ENCODE measurements at places on chromosomes 1 and 21.

DNA sequence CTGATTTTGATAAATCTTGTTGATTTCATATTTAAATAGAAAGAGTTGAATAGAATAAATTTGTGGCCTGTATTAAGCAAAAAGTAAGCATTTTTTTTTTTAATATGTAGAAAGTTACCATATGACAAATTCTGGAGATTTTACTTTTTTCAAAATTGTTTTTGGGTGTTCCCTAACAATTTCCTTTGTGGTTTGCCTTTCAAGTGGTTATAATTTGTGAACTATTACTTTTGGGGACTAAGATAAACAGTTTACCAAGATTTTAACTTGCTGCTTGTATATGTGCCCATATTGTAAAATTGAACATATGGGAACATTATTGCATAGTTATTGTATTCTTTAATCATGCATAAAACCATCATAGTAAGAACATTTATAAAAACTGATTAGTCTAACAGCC is 34.6 kb downstream of the SLC30A7 start:
- DNase-seq, result no peak

GRCh38 chr1:11924334-11925195 is 1.7 kb downstream of the KIAA2013 start:
- no peak for DNase-seq

- no peak for DNase-seq
Measured at GRCh38 chr1:12370333-12370975, 140.6 kb downstream of the VPS13D start.

DNA sequence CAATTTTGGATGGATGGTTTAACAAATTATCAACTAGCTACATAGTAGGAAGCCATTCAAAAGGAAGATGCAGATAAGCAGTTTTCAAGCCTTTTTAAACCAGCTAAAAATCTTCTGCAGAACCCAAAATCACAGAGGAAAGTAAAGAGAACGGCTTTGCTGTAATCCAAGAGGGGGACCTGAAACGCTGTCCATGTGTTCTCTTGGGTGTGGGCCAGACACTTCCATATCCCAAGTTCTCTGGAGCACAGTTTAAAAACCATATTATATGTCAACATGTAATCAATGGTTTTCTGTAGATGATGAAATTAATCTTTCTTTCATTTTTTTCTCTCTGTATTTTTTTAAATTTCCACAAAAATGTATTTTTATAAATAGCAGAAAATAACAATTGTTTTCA is 90.5 kb downstream of the SELENOF start:
- no peak for DNase-seq

DNA sequence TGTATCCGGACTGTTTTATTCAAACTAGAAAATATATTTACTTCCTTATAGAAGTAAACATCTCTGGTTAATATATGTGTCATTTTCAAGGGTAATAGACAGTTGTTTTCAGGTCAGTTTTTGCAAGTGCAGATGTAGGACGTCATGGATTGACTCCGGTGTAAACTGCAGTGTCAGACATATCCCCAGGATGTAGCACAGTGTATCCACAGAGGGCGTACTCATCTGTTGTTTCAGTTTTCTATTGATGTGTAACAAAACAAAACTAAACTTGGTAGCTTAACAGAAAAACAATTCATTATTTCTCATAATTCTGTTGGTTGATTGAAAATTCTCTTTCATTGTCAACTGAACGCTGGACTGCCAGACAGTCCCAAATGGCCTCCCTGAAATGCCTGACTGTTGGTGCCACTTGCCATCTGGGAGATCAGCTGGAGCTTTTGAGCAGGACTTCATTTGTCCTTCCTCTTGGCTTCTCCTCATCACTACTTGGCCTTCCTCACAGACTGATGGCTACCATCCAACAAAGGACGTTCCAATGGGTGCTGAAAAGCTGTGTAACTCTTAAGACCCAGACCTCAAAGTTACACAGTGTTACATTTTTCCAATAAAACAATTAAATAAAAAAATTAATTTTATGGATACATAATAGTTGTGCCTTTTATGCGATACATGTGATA is 181.6 kb downstream of the NCAM2 start:
- no peak for DNase-seq

- DNase-seq, result no peak
Measured at GRCh38 chr1:110643879-110644472, 30.8 kb downstream of the KCNA3 start.

DNA sequence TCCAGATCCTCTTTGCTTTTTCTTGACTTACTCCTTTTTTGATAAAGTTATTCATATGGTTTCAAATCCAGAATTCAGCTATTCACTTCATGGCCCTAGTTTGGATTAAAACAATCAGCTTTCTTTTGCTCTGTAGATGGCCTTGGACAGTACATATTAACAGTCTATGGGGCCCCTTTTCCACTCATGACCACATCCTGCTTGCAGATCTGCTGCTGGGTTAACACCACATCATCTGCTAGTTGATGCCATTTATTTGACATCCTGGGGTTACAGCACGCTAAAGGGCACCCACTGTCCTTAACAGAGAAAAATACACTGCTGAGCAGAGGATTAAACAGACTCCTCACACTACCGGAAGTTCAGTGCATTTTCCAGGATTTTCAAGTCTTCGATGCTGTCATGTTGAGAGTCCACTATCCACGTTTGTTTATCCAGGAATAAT is 941 bp upstream of the IFI16 start:
- DNase-seq, result no peak

DNA sequence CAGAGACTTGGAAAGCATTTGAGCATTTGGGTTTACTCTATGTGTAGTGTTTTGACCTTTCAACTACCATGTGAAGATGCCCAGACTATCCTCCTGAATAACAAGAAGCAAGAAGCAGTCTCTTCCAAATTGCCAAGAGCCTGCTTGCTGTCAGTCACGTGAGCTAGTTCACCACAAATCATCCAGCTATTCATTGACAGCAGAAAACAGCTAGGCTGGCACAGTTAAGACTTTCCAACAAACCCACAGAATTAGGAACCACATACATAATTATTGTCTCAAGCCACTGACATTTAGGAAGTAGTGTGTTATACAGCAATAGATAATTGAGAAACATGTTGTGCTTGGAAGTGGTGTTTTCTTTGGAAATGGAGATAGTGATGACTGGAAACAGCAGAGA is 1652.0 kb downstream of the NCAM2 start:
- DNase-seq, result no peak

DNA sequence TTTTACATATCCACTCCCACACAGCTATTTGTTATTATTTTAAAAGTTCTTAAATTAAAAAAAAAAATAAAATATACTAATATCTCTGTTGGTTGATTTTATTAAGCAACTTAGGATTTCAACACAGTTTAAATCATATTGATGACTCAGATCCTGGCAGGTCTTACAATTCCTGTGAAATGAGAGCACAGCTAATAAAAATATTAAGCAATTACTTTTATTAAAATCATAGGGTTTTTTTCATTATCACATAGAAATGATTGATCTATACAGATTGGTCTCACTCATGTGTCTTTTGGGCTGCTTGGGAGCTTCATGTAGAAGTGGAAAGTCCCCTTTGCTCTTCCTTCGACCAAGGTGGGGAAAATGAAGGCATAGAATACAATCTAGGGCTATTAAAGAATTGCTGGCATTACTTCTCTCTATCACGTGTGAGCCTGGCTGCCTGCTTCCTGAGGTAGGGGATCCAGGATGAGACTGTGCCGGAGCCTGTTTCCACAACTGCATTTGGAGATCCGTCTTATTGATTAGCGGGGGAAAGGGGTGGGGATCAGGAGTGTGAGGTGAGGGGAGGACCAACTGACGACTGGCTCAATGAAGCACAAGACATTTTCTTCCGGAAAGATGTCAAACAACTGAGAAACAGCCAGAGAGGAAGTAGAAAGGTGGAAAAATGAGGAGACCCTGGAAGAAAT is 858.0 kb downstream of the USP25 start:
- DNase-seq, result no peak

- no peak for DNase-seq
Measured at GRCh38 chr1:204370176-204370575, 10.4 kb upstream of the PLEKHA6 start.

DNA sequence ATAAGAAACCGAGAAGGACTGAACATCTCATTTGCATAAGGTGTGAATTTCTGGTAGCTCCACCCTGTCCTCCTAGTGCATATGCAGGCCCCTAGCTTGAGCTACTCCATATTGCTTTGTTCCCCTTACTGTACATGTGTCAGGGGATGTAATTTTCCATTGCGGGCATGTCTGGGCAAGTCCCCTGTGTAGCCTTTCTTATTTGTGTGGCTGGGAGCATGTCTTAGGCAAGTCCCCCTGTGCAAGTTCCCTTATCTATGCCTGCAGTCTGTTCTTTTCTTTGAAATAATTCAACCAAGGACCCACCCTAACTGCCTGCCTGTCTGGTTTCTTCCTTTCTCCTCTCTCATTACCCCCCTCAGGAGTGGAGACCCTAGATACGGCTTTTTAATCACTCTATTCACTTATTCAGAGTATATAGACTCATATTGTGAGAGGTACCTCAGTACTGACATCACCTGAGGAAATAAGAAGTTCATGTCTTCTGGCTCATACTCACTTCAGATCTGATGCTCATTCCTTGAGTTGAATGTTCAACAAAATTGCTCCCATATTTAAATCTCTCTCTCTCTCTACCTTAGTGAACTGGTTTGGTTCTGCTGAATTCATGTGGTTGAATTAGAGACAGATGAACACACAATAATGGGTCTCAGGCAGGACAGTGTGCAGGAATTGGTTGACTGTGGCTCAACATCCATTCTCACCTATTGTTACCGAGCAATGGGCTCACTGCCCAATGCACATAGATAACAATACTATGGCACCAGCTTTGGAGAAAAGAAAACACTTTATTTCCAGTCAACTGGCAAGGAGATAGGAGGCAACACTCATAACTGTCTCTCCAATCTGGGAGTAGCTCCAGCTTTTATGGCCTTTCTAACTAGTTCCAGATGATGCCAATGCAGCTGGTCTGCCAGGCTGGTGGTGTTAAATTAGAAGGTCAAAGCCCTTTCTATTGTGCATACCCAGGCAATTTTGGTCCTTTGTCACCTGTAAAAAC is 27.9 kb upstream of the NPL start:
- no peak for DNase-seq

GRCh38 chr1:67393240-67393639 is 37.0 kb downstream of the SERBP1 start:
- no peak for DNase-seq

DNA sequence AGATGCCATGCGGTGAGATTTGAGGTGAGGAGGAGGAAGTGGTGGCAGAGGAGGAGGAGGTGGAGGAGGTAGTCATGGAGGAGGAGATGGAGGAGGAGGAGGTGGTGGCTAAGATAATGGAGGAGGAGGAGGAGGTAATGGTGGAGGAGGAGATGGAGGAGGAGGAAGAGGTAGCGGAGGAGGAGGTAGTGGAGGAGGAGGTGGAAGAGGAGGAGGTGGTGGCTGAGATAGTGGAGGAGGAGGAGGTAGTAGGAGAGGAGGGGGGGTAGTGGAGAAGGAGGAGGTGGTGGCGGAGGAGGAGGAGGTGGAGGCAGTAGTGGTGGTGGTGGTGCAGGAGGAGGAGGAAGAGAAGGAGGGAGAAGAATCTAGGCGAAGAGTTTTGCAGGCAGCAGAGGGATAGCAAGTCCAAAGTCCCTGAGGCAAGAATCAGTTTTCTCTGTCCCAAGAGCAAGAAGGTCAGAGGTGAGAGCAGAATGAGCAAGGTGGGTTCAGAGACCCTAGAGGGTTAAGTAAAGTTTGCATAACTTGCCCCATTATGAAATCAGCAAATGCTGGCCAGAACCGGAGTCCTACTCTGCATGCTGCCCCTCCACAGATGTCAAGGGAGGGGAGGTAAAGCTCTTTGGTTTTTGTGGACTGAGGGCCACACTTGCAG is 38.9 kb upstream of the GNPAT start:
- DNase-seq, result no peak

DNA sequence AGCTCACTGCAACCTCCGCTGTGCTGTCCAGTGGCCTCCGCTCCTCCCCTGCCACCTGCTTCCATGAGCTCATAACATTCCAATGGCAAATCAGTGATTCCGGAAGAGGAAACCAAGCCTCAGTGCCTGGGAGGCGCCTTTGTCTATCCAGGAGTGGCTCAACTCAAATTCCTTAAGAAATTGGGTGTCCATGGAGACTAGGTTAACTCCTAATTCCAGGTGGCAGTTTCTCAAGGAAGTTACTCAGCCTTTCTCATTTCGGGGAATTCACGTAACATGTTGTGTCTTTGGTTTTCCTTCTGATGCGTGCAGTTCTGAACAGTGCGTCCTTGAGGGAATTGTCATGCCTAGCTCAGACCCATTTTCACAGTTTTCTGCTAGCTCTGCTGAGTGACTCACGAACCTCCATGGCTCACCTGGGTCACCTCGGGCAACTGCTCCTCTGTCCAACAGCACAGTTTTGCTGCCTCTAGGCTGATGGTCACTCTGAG is 89.9 kb upstream of the DSCAM start:
- DNase-seq, result no peak

- no peak for DNase-seq
Measured at GRCh38 chr1:209622841-209623829, 29.1 kb downstream of the LAMB3 start.

DNA sequence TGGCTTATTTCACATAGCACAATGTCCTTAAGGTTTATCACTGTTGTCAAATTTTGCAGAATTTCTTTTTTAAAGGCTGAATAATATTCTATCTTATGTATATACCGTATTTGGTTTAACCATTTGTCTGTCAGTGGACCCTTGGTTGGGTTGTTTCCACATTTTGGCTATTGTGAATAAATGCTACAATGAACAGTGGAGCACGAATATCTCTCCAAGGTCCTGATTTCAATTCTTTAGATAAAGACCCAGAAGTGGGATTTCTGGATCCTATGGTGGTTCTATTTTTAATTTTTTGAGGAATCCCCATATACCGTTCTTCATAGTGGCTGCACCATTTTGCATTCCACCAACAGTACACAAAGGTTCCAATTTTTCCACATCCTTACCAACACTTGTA is 5.8 kb upstream of the ZBTB17 start:
- no peak for DNase-seq

- no peak for DNase-seq
Measured at GRCh38 chr1:18245647-18246046, 138.0 kb downstream of the IGSF21 start.

- DNase-seq, result no peak
Measured at GRCh38 chr1:230284891-230285290, 141.2 kb downstream of the PGBD5 start.

DNA sequence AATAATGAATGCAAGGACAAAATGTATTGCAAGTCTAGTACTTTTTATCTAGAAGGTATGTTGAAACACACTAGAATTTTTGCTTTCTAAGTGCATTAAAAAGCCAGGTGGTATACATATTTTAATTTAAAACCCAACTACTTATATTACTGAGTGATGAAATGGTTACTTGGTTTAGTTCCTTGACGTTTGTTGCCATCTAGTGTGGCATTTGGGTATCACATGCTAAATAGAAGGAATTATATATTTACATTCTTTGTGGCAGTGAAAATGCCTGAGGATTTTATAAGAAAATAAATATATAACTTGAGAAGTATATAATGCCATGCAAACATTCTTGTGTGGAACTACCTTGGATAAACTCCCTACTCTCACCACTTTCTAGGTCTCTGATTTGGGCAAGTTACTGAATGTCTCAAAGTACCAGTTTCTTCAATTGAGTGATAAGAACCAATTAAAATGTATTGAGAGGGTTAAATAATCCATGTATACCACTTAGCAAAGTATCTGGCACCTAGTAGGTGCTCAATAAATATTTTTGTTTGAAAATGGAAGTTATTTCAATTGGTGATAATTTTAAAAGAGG is 69.6 kb downstream of the SDCCAG8 start:
- no peak for DNase-seq

GRCh38 chr1:229283183-229283611 is 12.3 kb downstream of the RAB4A start:
- DNase-seq, result no peak

- DNase-seq, result peak; percentile 6
Measured at GRCh38 chr1:24745711-24746413, 615 bp downstream of the CLIC4 start.

- DNase-seq, result no peak
Measured at GRCh38 chr1:52032785-52033131, 852 bp downstream of the KTI12 start.
